Omental fat pad (tissue), 4 donors: ENCODE measurements at places on chromosomes 2 and 18.
A peak's percentile ranks its signal among the peaks of the same experiment; 100 is the strongest.

DNA sequence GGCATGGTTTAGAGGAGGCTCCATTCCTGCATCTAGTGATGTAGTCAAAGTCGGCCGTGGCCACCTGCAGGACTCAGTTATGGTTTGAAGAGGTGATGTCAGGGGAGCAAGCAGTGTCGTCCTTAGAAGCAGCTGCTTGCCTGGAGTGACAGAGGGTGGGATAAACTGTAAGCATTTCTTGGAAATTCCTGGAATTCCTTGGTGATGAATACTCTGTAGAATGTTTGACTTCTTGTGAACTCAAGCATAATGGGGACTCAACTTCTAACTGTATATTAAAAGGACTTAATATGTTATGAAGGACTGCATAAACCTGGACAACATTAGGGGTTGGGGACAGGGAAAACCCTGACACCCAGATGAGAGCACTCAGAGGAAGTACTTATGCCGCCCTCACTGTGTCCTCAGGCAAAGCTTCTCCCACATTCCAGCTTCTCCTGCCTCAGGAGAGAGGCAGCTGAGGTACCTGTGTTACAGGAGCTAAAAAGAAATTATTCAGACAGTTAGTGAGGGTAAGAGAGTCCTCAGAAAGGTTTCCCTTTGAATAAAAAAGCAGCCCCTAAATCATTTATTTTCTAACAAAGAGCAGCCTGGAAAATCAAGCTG is 459.9 kb upstream of the CELF4 start:
- no peak for DNase-seq

- no peak for DNase-seq
These were observed 21.1 kb upstream of the IL18R1 start for GRCh38 chr2:102334486-102334885.

- DNase-seq = no peak
These were observed 975.1 kb upstream of the GYPC start for GRCh38 chr2:125680809-125681208.

- DNase-seq = no peak
These were observed 2.8 kb downstream of the GAREM2 start for GRCh38 chr2:26175466-26176278.

GRCh38 chr2:204278454-204278853 is 266.8 kb upstream of the PARD3B start:
- no peak for DNase-seq

GRCh38 chr2:180473456-180473855 is 466.4 kb upstream of the CWC22 start:
- DNase-seq = no peak

DNA sequence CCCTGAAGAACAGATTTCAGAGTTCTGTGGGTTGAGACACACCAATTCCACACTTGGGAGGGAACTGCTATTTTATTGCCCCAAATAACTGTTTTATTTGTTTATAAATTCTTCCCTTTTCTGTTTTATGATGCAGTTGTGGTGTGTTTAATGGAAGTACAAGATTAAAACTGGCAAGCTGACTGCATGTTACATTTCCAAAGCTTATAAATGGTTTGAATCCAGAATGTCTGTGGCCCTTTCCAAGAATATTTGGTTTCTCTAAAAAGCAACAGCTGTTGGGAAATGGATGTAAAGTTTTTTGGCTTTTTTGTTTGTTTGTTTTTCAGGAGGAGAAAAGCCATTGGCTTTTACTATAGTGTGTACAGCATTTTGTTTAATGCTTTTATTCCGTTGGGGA is 234.5 kb downstream of the MTX2 start:
- no peak for DNase-seq

DNA sequence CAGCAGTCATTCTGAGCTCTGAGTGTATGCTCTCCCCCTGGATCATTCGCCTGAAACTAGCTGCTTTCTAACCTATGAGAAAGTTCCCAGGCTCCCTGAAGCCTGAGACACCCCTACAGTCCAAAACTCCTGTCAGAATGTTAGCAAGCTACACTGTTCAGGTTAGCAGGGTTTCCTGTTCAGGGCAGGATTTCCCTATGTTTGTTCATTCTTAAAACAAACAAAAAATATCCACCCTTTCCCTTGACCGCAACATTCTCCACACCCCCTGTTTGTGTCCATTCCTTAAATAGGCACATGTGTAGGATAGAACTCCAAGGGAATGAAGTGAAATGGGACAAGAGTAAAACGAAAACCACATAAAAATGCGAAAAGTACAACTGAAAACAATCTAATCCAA is 83.1 kb downstream of the KLF7 start:
- DNase-seq = no peak

- DNase-seq = no peak
These were observed 81.3 kb downstream of the VWC2L start for GRCh38 chr2:214492152-214492551.

GRCh38 chr18:2853926-2854664 is 7.3 kb downstream of the EMILIN2 start:
- no peak for DNase-seq

- DNase-seq = no peak
These were observed 21.1 kb downstream of the CPS1 start for GRCh38 chr2:210577263-210578071.

DNA sequence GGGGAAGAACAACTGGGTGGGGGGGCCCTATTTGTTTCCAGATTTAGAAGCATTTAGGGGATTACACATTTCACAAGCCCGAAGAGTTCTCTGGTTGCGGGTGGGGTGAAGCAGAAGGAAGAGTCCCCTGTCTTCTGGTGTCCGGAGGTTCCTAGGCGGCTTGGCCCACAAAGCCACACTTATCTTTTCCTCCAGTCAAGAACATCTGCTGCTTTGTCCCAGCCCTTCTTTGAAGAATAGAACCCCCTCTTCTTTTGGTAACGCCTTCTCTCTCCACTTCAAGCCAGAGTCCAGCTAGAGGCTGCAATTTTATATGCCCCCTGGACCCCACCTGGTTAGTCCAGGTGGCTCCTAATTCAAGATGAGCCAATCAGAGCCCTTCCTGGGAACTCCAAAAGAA is 15.8 kb downstream of the BOLA3 start:
- DNase-seq = no peak

GRCh38 chr18:9612977-9613376 is 1.4 kb downstream of the PPP4R1 start:
- DNase-seq = no peak

DNA sequence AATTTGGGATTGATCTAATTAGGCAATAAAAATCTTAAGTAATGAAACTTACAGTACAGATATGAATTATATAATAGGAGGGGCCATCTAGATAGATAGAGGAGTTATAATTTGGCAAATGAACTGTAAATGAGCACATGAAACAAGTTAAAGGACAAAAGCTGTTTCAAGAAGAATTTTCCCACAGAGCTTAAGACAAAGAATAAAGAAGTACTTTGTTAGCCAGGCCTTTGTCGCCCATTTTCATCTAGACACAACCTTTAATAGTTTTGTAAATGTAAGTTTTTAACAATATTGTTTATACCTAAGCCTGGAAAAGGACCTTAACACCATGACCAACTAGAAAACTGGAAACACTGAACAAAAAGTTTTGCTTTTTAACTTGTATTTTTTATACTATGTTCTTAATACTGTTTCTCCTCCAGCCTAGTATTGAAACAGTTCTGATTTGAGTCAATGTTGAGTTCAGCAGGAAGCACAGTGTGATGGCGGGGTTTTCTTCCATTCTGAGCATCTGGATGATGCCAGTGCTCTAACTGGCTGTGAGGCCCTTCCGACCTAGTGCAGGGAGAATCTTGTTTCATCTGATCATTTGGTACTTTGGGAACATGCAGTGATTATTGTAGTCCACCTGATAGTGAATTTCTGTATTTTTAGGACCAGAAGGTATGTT is 37.6 kb downstream of the FARP2 start:
- no peak for DNase-seq

GRCh38 chr18:34458410-34458977 is 233.8 kb upstream of the NOL4 start:
- no peak for DNase-seq

DNA sequence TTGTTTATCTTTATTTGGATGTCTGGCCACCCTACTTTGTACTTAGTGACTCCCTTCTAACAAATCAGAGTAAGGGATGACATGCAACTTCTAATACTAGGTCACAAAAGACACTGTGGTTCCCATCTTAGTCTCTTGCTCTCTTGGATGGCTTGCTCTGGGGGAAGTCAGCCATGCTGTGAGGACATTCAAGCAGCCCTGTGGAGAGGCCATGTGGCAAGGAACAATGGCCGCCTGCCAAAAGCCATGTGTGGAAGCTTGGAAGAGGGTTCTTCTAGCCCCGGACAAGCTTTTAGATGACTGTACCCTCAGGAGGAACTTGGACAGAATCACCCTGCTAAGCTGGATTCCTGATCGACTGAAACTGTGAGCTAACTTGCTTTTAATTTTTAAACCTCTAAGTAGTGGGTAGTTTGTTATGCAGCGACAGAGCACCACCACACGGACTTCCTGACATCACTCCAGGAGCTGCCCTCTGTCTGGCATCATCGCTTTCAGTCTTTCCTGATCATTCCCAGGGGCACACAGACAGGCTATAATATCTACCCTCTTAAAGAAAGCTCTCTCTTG is 116.8 kb upstream of the ODC1 start:
- no peak for DNase-seq

DNA sequence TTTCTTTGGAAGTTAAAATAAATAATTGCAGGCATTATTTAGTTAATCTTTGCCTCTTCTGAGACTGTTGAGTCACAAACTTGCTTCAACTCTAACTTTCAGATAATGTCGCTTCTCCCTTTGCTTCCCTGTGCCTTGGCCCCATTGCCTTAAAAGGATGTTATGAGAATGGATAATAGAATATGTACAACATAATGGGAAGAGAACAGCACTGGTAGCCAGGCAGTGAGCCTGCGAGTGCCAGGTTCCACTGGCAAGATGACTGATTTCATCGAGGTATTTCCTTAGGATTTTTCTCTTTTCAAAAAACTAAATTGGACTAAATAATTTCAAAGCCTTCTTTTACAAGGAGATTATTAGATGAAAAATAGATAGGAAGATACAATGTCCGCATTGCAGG is 420.9 kb downstream of the TGIF1 start:
- DNase-seq = no peak

DNA sequence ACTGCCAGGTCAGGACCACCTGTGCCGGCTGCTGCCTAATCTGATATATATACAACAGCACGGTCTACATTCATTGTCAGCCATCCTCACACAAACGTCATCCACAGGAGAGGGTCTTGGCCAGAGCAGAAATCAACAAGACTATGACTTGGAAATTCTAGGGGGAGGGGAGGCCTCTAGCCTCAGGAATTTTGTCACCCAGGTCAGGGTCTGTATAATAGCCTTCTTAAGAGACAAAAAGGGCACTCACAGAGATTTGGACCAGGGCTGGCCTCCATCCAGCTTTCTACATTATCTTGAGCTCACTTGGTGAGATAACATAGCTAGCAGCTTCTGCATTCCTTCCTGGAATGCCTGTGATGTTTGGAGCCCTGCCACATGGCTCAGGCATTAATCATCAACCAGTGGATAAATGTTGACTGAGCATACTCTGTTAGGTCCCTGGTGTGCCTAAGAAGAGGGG is 50.4 kb upstream of the CTIF start:
- DNase-seq = peak; percentile 45

DNA sequence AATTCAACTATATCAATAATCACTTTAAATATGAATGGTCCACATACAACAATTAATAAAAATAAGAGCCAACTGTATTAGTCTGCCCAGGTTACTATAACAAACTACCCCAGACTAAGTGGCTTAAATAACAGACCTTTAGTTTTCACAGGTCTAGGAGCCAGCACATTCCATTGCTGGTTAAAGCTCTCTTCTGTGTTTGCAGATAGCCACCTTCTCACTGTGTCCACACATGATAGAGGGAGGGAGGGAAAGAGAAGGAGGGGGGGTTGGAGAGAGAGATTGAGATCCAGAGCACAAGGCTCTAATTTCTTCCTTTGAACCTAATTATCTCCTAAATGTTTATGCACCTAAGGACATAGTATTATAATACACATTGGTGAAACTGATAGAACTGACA is 267.8 kb upstream of the NXPH2 start:
- no peak for DNase-seq

DNA sequence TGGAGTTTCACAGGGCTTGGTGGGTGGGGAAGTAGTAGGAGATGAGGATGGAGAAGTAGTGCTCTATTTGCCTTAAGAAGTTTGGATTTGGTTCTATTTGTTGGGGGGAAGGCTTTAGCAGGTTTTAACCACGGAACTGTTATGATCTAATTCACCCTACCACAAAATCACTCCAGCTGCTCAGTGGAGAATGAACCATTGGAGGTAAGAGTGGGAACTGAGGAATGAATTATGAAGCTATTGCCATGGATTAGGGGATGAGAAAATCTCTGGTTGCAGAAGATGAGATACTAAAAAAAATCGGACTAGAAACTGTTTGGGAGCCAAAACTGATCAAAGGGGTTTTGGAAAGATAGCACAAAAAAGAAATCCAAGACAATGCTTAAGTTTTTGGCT is 488.9 kb downstream of the DLGAP1 start:
- no peak for DNase-seq

DNA sequence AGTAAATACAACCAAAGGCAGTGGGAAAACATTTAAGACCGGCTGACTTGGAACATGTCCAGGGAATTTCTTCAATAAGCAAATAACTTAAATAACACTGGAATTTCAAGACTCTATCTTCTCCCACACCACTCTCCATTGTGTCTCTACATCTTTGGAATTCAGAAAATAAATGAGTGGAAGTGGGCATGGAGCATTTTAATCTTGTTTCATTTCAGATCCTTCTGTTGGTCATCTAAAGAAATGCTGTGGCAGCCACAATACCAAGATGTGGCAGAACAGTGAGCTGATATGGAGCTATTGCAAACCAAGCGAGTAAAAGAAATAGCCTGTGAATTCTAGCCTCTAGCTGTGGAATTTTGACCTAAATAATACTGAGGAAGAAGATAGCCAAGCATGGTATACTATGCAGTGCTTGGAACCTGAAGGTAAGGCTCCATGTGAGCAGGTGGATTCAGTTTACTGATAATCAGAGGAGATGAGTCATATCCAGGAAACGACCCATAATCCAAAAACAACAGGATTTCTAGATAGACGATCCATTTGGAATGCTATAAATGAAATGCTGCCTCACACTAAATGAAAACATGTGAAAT is 157.1 kb upstream of the SCN7A start:
- DNase-seq = no peak

- DNase-seq = no peak
These were observed 297.4 kb downstream of the TGIF1 start for GRCh38 chr18:3747176-3747973.
